ENCODE measurements at places on chromosomes 7 and 10.
A peak's percentile ranks its signal among the peaks of the same experiment; 100 is the strongest.

DNA sequence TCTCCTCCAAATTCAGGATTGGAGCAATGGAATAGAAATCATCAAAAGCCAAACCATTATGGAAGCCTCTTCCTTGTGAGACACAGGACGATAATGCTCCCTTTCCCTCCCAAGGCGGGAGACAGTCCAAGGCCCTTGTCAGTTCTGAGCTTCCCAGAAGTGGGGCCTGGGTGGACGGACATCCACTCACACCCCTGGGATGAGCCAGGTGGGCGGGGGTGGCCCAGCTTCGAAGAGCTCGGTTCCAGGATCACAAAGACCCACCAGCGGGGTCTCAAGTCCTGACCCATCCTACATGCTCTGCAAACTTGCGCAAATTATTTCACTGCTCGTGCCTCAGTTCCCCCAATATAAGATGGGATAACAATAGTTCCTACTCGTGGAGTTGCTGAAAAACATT is 10.1 kb upstream of the FOXL3 start:
- no peak for DNase-seq

DNA sequence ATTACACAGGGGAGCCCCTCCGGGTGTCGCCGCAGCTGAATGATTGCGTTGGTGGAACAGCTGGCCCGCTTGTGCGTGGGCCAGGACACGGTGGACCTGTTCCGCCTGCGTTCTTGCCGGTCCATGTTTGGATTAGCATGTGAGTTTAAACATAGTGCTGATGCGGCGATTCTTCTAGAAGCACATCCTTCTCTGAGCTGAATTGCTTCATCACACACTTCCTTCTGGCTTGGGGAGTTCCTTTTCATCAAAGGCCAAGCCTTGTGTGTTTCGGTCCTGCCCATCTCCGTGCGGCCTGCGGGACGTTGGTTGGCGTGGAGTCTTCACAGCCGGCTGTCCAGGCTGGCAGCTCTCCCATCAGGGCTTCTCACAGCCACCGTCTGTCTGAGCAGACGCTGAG is 45.5 kb upstream of the SLC29A4 start:
- no peak for DNase-seq

DNA sequence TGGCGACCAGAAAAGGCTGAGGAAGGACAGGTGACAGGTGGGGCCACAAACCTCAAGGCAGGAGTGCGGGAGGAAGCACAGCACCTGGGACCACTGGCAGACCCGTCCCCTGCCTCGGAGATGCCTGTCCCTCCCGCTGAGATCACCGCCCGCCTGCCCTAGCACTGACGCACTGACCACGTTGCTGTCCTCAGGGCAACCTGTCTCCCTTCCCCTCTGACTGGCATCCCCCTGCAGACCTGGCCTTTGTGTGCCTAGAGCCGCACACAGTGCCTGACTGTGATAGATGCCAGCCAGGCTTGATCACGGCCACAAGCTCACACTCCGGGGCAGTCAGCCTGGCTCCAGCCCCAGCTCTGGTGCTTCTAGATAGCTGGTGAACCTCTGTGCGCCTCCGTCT is 58.4 kb upstream of the EN2 start:
- DNase-seq, result no peak

DNA sequence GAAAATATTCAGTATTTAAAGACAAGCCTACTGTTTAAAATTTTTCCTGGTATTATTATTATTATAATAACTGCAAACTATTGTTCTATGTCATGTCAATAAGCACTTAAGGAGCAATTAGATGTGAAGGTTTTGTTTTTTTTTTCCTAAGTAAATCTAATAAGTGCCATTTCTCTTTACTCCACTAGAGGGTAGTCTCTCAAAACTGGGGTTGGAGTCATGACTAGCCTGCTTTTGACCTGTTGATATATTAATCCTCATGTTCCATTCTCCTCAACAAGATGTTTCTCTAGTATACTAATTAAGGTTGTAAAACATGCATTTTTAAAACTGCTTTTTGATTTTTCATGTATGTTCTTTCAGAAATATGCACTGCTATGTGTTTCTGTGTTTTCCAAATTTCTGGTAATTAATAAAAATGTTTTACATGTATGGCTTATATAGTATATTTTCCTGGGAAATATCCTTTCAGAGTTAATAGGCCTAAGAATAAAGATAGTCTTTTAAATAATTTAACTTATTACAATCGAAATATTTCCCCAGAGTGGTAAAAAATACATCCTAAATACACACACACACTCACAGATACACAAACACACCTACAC is 1.0 kb upstream of the LRRN3 start:
- no peak for DNase-seq

- DNase-seq, result peak; percentile 63
Measured at GRCh38 chr10:87863053-87863943, at the start of the genes KLLN and PTEN. TSS of gene KLLN (minus strand) at chr10:87863533. CDS start at chr10:87862487, 1,046 bp downstream. TSS of gene PTEN (plus strand) at chr10:87863625. CDS start at chr10:87864470, 845 bp downstream.

DNA sequence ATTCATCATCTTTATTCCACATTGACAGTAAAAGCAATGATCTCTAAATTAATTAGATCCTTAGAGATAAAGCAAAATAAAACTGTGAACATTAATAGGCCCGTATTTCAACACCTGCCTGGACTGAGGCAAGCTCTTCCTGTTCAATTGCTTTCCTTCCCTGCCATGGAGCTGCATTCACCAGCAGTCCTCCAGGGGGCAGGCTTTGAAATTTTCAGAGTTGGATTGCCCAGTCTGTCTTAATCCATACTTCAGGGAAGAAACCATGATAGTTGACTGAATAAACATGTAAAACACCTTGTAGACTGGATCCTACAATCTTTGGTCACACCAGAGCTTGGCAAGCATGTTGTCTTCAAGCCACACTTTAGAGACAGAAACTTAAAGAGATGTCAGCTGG is 936.6 kb downstream of the NRG3 start:
- DNase-seq, result no peak

DNA sequence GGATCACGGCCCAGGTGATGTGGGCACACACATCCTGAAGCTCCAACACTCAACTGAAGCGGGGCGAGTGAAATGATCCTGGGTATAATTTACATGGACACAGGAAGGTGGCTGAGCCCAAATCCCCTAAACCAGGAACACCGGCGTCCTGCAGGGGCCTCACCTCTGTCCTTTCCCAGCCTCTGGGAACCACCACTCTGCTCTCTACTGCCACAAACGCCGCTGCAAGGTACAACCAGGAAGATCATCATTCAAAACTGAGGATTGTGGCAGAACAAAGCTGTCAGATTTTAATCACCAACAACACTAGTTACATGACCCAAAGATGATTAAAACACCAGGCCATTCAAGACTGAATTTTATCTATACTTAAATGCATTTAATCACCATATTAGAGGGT is 104.0 kb downstream of the DIP2C start:
- no peak for DNase-seq

GRCh38 chr10:8402576-8402975 is 348.1 kb downstream of the GATA3 start:
- DNase-seq, result peak; percentile 58
